ENCODE measurements at places on chromosomes 5 and 9.

DNA sequence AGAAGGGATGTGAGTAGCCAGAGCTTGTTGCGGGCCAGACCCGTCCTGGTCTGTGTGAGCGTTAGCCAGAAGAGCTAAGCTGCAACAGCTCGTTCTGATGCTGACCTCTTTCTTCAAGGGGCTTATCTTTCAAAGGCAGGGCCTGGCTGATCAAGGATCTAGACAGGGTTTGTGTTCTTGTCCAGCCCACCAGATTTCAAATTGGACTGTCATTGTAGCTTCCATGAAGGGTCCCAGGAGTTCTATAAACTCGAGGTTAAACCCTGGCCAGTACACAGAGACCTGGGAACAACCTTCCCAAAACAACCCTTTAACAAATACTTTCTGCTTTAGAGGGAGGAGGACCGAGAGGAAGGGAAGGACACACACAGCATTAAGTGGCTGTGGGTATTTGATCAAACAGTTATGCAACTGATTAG, 153.0 kb upstream of the TUT7 start:
- DNase-seq, result no peak

DNA sequence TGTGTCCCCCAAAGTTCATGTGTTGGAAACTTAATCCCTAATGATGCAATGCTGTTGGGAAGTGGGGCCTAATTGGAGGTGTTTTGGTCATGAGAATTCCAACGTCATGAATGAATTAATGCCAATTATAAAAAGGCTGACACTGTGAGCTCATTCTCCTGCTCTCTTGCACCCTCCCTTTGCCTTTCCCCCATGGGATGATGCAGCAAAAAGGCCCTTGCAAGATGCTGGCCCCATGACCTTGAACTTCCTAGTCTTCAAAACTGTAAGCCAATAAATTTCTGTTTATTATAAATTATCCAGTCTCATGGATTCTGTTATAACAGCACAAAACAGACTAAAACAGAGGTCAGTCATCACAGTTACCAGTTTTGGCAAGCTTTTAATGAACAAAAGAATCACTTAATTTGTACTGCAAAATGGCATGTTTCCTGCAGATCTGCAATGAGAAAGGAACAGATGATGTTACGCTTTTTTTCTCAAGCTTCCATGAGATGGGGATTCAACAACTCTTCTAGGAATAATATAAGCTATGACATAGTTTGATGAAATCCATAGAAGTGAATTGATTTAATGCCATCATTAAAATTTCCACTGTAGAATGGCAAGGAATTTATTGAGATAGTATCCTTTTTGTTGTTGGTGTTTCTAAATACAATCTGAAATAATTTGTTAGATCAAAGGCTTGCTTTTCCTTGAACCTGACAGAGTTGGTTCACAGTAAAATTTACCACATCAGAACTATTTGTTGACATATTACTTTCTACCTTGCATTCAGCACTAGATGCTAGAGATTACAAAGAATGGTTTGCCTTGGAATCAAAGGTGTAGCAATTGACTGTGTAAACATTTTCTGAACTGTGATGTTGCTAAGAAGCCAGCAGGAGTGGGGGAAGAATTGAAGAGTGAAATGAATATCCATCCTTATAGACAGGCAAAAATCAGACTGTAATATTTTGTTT, 29.3 kb upstream of the RFK start:
- DNase-seq, result no peak

DNA sequence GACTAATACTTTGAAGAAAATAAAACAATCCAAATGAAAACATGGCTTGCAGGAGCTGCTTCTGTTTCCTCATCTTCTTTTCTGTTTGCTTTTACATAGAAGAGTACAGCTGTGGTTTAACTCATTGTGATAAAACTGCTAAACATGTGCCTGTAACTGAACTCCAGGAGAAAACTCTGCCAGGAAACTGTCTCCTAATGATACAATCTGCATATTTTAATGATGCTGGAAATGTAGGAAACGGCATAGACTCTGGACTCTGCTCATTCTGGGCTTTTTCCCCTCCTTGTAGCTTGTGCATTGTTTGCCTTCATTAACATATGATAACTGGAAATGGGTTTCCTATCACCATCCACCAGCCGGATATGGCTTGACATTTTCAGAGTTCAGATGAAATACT, 813.3 kb upstream of the WWC1 start:
- no peak for DNase-seq

GRCh38 chr5:131163276-131164119, 1.6 kb downstream of the HINT1 start:
- DNase-seq, result no peak

GRCh38 chr5:59609501-59610265, 283.8 kb downstream of the PDE4D start:
- DNase-seq, result no peak

GRCh38 chr5:61277781-61278180, 54.3 kb upstream of the ZSWIM6 start:
- DNase-seq, result no peak

DNA sequence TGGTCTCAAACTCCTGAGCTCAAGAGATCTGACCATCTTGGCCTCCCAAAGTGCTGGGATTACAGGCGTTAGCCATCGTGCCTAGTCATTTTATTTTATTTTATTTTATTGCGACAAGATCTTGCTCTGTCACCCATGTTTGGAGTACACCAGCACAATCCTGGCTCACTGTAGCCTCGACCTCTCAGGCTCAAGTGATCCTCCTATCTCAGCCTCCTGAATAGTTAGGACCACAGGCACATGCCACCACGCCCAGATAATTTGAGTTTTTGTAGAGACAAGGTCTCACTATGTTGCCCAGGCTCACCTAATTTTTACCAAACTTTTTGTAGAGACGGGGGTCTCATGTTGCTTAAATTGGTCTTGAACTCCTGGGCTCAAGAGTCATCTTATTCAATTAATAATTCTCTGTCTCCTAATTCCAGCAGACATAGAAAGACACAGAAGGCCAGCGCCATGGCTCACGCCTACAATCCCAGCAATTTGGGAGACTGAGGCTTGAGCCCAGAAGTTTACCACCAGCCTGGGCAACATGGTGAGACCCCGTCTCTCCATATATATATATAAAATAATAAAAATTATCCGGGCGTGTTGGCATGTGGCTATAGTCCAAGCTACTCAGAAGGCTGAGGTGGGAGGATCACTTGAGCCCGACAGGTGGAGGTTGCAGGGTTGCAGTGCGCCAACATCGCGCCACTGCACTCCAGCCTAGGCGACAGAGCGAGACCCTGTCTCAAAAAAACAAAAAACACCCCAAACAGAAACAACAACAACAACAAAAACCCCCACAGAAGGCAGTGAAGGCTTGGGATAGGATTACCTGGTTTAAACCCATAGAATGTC, 1.0 kb upstream of the UBAP1 start:
- DNase-seq, result no peak

DNA sequence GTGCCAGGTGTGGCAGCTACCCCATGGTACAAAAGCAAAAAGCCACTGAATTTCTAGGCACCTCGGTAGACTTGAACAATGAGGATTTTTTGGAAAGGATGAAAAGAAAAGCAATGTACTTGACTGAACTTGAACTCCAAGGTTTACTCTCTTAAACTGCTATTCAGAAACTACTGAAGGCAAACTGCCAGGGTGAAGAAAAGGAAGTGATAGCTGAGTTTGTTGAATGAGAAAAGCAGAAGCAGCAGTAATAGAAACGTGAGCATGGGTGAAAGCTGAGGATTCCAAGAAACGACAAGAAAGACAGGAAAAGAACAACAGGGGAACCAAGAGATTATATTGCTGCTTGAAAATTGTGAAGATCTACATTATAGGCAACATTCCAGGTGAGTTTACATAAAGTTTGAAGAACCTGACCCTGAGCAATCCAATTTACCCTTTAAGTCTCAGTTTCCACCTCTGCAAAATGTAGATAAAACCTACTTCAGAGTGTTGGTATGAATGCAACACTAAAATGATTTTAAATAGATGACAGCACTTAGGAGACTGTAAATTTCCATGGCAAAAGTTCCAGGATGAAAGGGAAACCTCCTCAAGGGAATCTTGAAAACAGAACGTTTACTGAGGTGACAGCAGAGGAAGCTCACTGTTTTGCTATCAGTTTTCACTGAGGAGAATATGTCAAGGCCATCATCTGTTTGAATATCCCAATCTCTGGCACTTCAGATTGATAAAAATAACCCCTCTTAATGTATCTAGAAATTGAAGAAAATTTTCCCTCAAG, 245.8 kb downstream of the SPATA31D1 start:
- no peak for DNase-seq

All from brain (organoid and tissue), 16 donors.